ENCODE measurements at places on chromosomes 5 and 9.

- DNase-seq = no peak
These were observed 12.5 kb downstream of the ABL1 start for GRCh38 chr9:130847306-130848217.

GRCh38 chr5:163772644-163773043, 267.2 kb downstream of the MAT2B start:
- DNase-seq = no peak

DNA sequence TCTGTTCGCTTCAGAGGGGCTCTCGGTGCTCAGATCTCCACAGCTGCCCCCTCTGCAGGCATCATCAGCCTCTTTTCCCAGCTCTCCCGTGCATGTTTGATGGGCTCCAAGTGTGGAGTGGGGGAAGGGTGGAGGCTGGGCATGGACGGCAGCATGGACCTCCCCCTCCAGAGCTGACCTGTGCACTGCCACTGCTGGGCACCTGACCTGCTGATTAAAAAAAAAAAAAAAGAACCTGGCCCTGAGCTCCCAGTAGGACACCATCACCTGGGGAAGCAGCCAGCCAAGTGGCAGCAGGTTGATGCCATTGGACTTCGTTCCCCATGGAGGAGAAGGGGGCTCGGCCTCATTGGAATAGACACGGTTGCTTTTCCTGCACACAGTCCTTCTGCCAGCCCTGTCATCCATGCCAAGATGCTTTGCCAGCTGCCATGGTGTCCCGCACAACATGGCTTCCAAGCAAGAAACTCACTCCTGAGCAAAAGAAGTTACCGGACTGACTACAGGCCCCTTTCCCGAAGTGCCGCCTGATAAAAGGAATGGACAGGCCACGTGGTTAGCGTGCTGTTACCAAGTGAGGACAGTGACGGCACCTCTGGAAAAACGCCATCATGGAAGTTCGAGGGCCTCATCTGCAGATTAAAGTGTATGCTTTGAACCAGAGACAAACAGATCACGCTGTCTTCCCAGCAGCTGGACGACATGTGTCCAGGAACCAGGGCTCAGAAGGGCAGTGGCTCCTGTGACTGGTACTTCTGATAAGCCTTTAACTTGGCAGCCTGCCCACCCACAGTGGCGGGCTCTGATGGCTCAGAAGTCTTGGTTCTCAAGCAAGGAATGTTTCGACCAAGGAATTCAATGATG, 14.7 kb upstream of the BRD3OS start:
- no peak for DNase-seq

DNA sequence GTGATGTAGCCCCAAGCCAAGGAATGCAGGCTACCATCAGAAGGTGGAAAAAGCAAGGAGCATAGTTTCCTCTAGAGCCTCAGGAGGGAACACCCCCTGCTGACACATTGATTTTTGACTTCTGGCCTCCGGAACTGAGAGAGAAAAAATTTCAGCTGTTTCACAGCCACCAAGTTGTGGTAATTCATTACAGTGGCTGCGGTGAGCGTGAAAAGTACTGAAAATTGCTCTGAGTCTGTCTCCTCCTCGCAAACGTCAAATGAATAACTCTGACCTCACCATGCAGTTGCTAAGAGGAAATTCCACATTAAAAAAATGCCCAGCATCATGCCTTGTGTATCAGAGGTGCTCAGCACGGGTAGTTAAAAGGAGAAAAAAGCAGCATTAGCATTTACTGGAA, 277.9 kb upstream of the MSX2 start:
- no peak for DNase-seq
